ENCODE measurements at places on chromosomes 3 and 15. TPM values are rescaled to one million over a fixed set of nuclear protein-coding genes. Genes with fewer than 3 reads are reported as not detected.

- no peak for DNase-seq
Observed at GRCh38 chr3:158918451-158918850, 116.6 kb downstream of the MFSD1 start.

- no peak for DNase-seq
Observed at GRCh38 chr3:129439226-129439816, 427 bp downstream of the MBD4 start.

DNA sequence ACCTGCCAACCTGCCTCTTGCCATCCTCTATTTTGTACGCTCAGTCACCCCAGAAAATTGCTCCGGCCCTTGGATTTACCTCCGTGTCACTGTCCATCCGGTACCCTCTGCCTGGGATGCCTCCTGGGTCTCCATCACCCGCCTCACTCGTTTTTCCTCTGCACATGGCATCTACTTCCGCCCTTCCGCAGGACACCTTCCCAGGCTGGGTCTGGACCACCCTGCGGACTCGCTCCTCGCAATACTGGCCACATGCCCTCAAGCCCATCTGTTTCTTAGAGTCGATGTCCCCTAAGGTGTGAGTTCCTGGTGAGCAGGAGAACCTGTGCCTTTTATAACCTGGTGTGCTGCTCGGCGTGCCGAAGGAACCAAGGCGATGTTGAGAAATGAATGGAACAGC is 58.5 kb downstream of the APBA2 start:
- peak; percentile 11 for DNase-seq

DNA sequence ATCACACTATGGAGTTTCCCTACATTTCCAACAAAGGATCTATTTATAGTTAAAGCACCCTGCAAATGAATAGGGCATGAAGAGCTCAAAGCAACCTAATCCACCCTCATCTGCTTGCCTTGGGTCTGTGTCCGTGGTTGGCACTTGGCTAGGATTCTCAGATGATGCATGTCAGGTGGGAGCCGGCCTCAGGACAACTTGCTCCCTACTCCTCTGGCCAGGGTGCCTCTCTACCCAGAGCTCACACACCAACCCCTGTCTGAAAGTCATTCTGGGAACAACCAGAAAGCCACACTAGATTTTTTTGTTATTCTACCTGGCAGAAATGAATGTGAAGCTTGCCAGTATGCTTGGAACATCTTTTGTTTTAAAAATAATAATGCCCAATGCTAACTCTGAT is 13.2 kb downstream of the ARHGEF3 start:
- no peak for DNase-seq

- peak; percentile 3 for DNase-seq
Observed at GRCh38 chr3:14210843-14211594, 32.4 kb downstream of the LSM3 start.

DNA sequence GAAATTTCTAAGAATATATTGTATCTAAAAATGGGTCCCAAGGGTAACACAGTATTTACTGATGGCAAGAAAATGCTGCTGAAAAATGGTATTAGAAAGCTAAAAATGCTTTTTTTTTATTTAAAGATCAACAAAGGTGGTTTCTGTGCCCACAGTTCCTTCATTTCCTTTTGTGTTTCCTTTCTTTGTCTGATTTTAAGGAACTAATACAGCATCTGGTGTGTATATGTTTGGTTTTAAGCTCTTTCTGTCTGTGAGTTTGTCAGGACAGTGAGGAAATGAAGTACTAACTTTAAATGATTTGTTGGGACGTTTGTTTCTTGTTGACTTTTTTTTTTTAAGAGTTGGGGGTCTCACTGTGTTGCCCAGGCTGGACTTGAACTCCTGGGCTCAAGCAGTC is 38.2 kb downstream of the RASA2 start:
- no peak for DNase-seq

- no peak for DNase-seq
Observed at GRCh38 chr3:158836312-158836711, 34.5 kb downstream of the MFSD1 start.

DNA sequence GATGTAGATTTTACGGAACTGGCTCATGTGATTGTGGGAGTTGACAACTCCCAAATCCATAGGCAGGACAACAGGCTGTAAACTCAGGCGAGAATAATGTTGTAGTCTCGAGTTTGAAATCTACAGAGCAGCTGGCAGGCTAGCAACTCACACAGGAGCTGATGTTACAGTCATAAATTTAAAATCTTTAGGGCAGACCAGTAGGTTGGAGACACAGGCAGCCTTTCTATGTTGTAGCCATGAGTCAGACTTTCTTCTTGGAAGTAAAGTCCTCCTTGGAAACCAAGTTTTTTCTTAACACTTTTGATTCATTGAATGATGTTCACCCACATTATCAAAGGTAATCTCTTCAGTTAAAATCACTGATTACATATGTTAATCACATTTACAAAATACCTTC is 89.1 kb upstream of the ALCAM start:
- no peak for DNase-seq

DNA sequence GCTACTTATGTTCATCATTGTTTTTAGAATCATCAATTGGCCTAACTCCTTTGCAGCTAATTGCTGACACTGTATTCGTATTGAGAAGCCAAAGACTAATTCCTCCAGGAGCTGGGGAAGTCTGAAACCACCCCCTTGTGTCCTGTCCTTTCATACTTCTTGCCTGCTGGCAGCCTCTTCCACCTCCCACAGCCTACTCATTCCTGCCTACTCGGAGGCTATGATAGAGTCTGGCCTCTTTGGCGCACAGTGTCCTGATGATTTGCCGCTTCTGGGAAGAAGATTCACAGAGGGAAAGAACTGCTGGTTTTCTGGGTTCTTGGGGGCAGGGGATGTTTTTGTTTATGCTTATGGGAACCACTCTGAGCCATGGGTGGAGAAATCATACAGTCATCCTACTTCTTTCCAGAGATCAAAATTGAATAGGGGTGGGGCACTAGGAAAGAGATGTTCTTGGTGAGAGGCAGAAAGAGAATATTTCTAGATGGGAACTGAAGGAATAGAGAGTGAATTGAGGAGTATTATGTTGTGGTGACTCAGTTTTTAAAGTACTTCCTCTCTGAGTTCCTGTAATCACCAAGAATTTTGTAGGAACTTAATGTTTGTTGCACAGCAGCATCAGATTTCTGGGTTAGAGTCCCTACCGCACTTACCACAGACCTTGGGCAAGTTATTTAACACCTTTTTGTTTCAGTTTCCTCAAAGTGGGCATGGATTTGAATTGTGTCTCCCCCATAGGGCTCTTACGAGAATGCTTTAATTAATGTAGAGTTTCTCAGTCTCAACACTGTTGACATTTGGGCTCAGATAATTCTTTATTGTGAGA is 22.1 kb upstream of the SCAANT1 start:
- no peak for DNase-seq

GRCh38 chr3:178513546-178514380 is 22.5 kb upstream of the KCNMB2 start:
- no peak for DNase-seq

DNA sequence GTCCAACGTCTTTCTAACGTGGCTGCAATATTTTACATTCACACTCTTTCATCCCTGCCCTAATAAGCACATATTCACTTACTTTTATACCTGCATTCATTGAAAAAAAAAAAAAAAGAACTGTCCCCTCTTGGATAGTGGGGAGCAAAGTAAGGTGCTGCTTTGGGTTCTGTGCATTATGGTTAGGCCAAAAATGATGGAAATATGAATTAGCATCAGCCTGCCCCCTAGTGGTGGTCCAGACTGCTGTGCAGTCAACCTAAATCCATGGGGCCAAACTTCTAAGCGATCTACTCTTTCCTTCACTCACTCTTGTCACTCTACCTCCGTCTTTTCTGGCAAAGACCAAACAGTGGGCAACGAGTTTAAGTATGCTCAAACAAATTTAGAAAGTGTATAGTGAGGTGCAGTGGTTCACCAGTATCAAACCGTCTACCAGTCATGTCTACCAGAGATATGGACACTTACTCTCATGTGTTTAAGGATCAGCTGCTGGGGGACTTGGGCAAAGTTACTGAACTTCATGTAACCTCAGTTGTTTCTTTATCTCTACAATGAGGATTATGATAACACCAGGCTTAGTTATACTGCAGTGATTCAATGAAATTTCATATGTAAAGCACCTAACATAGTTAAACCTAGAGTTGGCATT is 61.5 kb upstream of the GRM7 start:
- peak; percentile 71 for DNase-seq

- no peak for DNase-seq
Observed at GRCh38 chr3:129352650-129353588, 74.2 kb downstream of the HMCES start.

GRCh38 chr15:64209680-64210334 is 47.0 kb upstream of the PPIB start:
- DNase-seq = no peak

GRCh38 chr3:126501054-126501453 is 16.5 kb downstream of the UROC1 start:
- DNase-seq = no peak

DNA sequence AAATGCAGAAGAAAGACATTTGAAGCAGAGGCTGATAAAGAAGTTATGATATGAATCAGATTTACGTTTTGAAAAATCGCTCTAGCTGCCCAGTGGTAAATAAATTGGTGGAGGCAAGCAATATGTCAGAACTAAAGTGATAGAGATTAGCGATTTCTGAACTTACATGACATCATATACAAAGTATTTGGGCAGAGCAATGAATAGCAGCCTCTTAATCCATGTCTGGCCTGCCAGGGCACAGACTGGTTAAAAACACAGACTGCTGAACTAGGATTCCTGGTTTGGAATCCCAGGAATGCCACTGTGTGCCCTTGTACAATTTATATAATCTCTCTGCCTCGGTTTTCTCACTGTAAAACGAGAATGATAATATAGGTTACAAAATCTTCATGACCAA is 243.1 kb upstream of the SETMAR start:
- DNase-seq = no peak

- no peak for DNase-seq
Observed at GRCh38 chr3:70832089-70832833, 519.8 kb upstream of the MDFIC2 start.

- no peak for DNase-seq
Observed at GRCh38 chr3:152615681-152616080, 219.2 kb upstream of the P2RY1 start.

- no peak for DNase-seq
Observed at GRCh38 chr15:93296759-93297500, 207.9 kb upstream of the RGMA start.

GRCh38 chr15:77481670-77482069 is 61.0 kb downstream of the HMG20A start:
- DNase-seq = no peak

- no peak for DNase-seq
Observed at GRCh38 chr3:29245441-29245840, 35.4 kb upstream of the RBMS3 start.

DNA sequence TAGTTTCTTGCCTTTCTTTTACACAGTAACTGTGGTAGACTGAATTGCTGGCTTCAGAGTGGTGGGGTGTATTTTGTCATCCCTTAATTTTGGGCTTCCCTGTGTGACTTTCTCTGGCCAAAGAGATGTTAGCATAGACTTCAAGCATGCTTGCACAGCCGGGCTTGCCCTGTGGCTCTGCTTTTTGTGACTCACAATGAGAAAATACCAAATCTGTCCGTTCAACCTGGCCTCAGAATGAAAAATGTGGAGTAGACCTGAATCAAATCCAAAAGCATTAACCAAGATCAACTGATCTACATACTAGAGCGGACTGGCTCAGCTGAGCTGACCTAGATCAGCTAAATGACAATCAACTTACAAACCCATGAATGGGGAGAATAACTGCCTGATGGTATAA is 51.4 kb downstream of the PLAAT1 start:
- DNase-seq = no peak

DNA sequence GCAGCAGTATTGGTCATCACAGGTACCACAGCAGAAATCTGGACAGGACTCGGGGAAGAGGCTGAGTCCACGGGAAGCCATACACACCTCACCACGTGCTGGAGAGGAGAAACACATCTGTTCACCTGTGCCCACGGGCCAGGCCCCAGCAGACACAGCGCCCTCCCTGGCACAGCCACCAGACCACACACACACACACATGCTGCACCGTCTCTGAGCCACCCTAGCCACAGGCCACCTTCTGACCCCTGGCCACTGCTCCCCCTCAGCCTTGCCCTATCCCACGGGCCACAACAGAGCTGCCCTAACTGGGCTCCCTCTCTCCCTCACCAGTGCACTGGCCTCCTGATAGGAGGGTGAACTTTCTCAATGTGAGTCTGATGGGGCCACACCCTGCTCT is 2.8 kb downstream of the SHISA5 start:
- DNase-seq = no peak

DNA sequence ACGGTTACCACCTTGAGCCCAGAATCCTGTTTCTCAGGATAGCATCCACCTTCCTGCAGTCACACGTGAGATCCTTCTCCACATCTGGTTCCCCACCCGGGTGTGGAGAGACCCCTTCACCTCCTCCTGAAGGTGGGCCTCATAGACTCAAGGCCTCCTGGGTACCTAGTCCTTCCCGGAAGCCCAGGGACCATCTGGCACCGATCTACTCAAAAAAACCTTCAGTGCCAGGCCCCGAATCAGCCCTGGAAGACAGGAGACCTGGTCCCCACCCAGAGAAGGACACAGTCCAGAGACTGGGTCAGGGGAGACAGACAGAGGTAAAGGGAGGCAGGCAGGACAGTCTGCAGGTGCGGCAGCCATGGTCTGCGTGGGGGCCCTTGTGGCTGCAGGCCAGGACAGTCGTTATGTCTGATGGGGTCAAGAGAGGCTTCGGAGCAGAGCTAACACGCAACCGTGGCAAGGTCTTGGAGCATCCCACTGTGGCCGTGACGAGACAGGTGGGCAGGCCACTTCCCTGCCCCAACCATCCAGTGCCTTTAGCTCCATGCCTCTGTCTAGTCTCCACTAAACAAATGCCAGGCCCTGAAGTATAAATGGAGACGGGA is 112.2 kb upstream of the ABHD17C start:
- DNase-seq = peak; percentile 18

Gene FBXO45
- total RNA-seq = 11.4 TPM

Gene RTP3
- total RNA-seq = not detected

Gene GOLGA6L4
- 4.3 TPM for total RNA-seq

Gene MKRN3
- not detected for total RNA-seq

Gene PP2D1
- total RNA-seq = not detected

Gene LRTM1
- total RNA-seq = not detected

Gene ASB14
- total RNA-seq = not detected

Gene DPPA2
- 1.6 TPM for total RNA-seq

Gene ADGRG7
- total RNA-seq = 2.1 TPM

Gene TEX55
- total RNA-seq = not detected

Gene CDAN1
- 26.5 TPM for total RNA-seq

Measured in endodermal cell (in vitro differentiated cells).